Heart left ventricle (tissue), 16 donors: ENCODE measurements at places on chromosomes 12 and 14. TPM values are rescaled to one million over a fixed set of nuclear protein-coding genes. Genes with fewer than 3 reads are reported as not detected.

PHLDA1 gene
- polyA plus RNA-seq: 5.5 TPM

DNA sequence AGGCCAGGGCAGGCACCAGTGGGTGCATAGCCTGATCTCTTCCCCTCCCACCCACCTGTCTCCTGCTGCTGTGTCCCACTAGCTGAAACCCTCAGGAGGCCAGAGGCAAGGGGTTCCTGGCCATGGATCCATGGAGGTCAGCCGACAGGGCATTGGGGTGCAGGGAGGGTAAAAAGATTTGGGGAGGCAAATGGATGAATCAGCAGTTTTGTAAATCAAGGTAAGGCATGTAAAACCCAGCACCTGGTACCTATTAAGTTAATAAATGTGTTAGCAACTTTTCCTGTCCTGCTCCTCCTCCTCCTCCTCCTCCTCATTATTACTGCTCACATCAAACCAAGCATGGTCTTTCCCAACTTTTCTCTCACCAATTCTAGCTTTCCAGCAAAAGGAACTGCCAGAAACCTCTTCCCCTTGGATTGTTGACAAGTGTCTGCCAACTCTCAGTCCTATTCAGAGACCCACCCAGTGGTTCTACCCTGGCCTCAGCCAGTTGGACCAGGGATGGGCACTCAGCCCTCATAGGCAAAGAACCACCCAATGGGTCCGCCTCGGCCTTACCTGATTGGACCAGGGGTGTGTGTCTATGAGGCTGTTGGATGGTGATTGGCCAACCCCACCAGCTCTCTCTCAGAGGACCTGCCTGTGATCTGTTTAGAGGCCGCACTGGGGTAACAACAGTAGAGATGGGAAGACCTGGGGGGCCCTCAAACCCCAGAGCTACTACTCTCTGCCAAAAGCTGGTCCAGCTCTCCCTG is 155.7 kb upstream of the GSC start:
- DNase-seq: no peak

DNA sequence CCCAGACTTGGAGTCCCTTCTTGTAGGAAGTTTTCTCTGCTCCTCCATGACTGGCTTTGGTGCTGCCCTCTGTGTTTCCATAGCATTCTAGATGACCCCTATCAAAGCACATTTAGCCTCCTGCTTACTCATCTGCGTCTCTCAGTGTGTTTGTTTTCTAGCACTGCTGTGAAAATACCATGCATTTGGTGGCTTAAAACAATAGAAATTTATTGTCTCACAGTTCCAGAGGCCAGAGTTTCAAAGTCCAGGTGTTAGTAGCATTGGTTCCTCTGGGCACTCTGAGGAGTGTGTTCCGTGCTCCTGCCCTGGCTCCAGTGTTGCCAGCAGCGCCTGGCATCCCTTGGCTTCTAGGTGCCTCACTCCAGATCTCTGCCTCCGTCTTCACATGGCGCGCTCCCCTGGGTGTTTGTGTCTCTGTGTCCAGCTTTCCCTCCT is 86.1 kb downstream of the CACNA1C start:
- no peak for DNase-seq

PELI2 gene
- polyA plus RNA-seq: 1.1 TPM

DNA sequence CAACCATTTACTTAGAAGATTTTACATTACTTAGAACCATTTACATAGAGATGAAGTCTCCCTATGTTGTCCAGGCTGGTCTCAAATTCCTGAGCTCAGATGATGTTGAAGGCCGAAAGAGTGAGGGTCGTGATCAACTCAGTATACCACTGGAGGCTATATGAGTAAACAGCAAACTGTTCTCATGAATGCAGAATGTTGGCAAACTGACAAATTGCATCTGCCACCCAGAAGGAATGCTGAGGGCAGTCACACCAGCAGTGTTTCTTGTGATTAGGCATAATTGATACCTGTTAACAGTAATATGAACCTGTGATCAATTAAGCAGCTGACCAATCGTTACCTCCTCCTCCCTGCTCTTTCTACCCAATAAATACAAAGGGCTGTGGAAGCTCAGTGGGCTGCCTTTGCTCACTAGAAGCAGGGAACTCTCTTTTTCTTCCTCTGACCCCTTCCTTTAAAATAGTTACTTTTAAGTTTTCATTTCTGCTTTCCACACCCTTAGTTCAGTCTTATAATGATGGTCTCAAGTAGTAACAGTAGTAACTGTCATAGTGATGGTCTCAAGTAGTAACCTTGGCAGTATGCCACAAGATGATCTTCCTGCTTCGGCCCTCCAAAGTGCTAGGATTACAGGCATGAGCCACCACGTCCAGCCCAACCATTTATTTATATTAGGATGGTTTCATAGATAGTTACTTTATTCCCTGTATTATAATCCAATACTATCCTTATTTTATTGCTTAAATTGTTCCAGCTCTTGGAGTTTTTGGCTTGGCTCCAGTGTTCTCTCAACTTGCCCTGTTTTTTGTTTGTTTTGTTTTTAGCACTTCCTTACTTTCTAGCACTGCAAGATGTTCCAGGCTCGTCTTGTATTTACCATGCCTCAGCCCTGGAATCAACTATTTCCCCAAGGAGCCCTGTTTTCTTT is 25.8 kb downstream of the LIMA1 start:
- peak; percentile 17 for DNase-seq
